ENCODE measurements at places on chromosomes 1 and 21. TPM values are rescaled to one million over a fixed set of nuclear protein-coding genes. Genes with fewer than 3 reads are reported as not detected.

TEDDM1 gene
- total RNA-seq, result not detected

GBP5 gene
- not detected for total RNA-seq

DNA sequence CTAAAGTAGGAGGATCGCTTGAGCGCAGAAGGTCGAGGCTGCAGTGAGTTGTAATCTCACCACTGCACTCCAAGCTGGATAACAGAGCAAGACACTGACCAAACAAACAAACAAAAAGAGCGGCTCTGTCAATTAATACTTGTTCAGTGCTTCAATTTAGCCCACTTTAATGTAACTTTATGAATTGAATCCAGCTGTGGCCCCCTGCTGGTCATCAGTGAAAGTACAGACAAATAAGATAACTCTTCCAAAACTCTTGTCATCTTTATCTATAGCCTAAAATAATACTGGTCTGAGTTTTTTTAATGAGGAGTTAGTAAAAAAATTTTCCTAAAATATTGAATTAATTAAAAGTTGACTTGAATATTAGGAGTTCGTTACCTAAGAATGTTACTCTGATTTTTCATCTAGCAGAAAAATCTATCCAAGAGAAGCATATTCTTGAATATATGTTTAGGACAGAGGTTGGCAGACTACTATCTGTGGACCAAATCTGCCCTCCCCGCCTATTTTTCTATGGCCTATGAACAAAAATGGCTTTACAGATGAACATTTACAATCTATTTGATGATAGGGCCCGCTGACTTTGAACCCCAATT lies 26.1 kb downstream of the ATP5PF start:
- no peak for DNase-seq

DNA sequence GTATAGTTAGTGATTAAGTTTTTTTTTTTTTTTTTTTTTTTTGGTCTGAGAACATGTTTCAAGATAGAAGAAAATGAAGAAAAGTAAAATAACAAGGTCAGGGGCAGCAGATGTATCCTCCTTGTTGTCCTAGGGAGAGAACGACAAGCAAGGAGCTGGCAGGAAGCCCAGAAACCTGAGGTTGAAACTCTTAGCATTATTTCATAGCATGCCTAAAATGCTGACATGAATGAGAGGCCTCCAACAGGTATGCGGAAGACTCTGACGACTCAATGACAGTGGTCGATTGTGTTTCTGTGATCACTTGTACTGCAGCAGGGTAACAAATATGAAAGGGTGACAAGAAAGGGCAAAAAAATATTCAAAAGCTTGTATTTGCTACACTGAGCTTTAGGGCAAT lies 415.9 kb downstream of the PLA2G4A start:
- DNase-seq, result peak; percentile 58

DNA sequence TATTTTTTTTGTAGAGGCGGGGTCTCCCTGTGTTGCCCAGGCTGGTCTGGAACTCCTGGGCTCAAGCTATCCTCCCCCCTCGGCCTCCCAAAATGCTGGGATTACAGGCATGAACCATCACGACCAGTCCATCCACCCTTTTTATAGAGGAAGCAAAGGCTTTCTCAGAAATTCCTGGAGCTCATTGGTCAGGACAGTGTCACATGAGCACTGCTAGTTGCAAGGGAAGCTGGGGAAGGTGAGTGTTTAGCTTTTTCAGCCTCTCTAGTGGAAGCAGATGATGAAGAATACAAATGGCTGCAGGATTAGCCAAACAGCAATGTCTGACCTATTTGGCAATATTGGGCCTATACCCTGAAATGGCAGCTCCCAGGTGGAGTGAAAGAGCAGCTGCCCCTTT lies 8.0 kb downstream of the IGFN1 start:
- DNase-seq, result no peak

LMO4 gene
- 37.1 TPM for total RNA-seq

GRCh38 chr21:26865857-26866256 lies 20.6 kb upstream of the ADAMTS1 start:
- DNase-seq, result no peak

YBEY gene
- 13.8 TPM for total RNA-seq

ZFP69B gene
- total RNA-seq, result 3.7 TPM

OR2L13 gene
- total RNA-seq, result not detected

GRCh38 chr1:111992476-111992875 lies 3.0 kb upstream of the KCND3 start:
- DNase-seq, result no peak

- no peak for DNase-seq
These were observed 30.6 kb downstream of the RGS2 start for GRCh38 chr1:192839162-192840066.

DNA sequence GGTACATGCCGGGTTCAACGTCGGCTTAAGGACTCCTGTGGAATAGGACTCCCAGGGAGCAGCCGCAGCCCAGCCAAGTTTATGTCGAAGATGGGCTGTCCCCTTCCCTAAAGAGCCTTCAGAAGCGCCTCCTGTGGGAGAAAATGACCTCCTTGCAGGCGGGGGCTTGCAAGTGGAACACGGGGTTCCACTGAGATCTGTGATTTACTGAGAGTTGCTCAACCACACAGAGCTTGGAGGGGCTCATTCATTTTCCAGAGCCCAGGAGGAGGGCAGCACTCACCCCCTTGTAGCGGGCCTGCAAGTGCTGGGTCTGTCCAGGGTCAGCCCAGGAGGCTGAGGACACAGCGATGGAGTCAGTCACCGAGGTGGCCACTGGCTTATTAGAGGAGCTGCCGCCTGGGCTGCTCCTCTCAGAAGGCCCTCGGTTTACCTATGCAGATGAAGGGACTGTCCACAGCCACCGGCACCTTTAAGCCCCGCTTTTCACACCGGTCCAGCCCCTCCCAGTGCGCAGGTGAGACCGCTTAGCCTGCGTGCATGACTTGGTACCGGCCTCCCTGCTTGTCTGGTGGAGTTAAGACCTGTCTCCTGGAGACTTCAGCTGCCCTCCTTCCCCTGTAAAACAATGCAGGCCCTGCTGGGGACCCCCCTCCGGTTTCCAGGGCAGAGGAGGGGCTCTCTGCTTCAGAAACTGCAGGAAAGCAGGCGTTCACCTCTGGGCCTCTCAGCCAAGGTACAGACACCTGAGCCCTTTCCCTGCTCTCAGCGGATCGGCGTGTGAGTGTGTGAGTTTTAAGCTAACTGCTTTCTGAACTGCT lies 57.5 kb downstream of the ATP5PO start:
- DNase-seq, result no peak

- peak; percentile 58 for DNase-seq
These were observed 124.0 kb downstream of the SYT2 start for GRCh38 chr1:202586018-202586821.

GRCh38 chr1:119002028-119002686 lies 14.0 kb upstream of the TBX15 start:
- peak; percentile 56 for DNase-seq

SHE gene
- not detected for total RNA-seq

All from PC-9 (cell line).